Left renal pelvis (tissue), 4 donors: ENCODE measurements at places on chromosomes 2 and 18. TPM values are rescaled to one million over a fixed set of nuclear protein-coding genes. Genes with fewer than 3 reads are reported as not detected.

ZSWIM2 gene
- polyA plus RNA-seq: not detected

DNA sequence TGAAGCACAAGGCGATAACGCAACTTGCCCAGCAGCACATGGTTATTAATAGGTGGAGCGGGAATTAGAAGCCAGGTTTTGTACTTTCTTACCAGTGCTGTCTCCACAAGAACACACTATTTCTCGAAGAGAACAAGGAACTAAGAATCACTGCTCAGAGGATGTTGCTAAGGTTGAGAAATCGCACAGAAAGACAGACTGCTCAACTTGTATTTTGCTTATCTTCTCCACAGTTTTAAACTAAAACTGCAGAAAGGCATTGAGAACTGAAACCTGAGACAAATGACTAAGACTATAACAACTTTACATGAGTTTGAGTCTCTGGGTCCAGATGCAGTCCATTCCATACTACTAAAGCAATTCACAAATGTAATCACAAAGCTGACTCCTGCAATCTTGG lies 6.2 kb downstream of the PRKD3 start:
- DNase-seq: no peak

DNA sequence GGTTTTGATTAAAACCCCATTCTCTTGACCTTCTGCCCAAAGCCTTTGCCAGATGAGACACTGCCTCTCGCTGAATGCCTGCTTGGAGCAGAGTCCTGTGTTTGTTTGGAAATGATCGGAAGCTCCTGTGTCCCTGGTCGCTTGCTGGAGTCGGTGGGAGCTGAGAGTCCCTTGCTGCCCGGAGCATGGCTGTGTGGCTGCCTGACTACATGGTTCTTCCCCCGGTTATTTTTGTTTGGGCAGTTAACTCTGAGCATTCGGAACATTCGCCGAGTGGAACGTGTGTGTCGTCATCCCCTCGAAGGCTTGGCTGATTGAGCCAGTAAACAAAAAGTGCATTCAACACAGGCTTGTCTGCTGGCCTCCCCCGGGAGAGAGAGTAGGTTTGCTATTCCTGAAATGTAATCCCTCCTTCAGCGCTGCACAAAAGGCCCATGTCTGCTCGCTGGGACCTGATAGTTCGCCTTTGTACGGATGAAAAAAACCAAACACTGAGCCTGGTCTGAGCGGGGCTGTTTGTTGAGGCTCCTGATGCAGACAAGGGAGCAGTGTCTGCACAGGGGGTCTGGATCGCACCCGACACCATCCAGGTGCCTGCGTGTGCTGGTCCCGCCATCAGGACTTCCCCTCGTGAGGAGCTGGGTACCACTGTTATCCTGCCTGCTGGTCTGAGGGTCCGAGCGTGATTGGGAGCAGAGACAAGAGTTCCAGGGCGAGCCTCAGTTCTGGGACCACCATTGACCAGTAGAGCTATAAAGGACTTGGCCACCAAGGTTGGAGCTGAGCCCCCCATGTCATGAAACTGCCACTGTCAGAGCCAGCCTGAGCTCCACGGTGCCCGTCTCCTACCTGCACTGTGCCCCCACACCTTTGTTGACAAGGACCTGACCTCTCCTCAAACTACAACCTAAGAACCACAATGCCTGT lies 83.8 kb downstream of the AGAP1 start:
- no peak for DNase-seq

DNA sequence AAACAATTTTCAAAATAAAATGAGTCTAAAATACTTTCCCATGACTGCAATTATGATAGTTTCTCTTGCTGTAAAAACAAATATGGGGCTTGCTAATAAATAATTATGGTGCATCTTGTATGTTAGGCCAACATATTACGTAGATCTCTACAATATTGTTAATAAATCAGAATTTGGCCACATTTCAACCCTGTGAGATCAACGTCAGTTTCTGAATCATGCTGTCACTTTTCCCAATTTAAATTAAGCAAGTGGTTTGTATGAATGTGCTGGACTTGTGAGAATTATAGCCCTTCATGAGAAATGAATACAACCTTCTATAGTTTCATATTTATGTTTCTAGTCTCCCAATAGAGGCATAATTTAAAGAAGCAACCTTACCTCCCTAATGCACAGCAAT lies 808.9 kb downstream of the SUCLG1 start:
- no peak for DNase-seq

DNA sequence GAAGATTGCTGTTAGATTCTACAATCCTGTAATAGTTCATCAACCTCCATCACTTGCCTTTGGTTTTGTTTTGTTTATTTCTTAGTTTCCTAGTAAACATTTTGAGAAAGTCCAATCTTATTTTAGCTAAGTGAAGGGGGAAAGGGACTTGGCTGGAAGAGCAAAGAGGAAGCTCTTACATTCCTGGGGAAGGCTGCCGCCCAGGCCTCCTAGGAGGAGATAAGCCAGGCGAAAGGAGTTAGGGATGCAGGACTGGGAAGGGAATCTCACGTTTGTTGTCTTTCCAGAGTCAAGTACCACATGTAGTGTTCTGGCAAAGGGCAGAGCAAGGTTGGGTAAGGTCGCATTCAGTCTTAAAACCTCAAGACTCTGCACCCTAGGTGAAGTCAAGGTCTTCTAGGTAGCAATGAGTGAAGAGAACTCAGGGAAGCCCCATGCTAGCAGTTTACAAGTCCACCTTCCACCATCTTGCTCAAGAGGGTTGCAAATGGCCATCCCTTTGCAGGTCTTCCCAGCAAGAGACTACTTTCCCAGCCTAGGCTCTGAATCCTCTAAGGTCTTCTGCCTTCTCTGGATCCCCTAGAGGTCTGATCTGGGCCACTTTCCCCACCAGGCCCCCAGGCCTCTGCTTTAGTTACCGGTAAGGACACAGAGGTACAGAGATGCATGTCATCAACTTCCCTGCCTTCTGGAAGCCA lies 320.7 kb downstream of the CYP26B1 start:
- DNase-seq: no peak
